Activated T-helper 1 cell treated with anti-CD3 and anti-CD28 coated beads, Interleukin-2, amount 50 U/mL, for 16 hours (primary cell): ENCODE measurements at places on chromosomes 7 and 10.

- DNase-seq = no peak
Measured at GRCh38 chr10:32142646-32143045, 86.4 kb upstream of the KIF5B start.

GRCh38 chr7:28408105-28408959 lies 4.0 kb upstream of the CREB5 start:
- DNase-seq = no peak

GRCh38 chr7:152344253-152344652 lies 91.5 kb downstream of the KMT2C start:
- DNase-seq = no peak

GRCh38 chr10:119395280-119396007 lies 147.1 kb downstream of the RGS10 start:
- no peak for DNase-seq

GRCh38 chr10:18607503-18608378 lies 43.6 kb downstream of the NSUN6 start:
- DNase-seq = no peak

- DNase-seq = no peak
Measured at GRCh38 chr7:151687523-151688235, 168.0 kb upstream of the RHEB start.
